ENCODE measurements at places on chromosomes 11 and 22.

DNA sequence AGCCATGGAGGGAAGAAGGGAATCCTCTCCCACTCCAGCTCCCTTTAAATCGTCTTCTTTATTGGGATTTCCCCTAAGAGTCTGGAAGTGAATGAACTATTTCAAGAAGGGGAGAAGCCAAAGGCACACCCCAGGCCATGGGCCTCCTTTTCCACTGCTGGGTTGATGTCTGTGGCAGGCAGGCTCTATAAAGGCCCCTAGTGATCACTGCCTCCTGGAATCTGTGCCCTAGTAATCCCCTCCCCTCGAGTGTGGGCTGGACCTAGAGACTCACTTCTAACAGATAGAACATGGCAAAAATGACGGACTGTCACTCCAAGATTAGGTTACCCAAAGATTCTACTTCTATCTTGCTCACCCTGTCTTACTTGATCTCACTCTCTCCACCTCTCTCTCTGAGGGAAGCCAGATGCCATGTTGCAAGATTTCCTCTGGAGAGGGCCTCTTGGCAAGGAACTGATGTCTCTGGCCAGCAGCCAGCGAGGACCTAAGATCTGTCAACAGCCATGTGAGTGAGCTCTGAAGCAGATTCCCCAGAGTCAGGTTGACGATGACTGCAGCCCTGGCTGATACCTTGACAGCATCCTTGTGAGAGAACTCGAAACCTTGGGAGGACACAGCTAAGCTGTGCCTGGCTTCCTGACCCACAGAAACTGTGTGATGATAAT is 444.8 kb downstream of the SOX6 start:
- peak; percentile 25 for DNase-seq

DNA sequence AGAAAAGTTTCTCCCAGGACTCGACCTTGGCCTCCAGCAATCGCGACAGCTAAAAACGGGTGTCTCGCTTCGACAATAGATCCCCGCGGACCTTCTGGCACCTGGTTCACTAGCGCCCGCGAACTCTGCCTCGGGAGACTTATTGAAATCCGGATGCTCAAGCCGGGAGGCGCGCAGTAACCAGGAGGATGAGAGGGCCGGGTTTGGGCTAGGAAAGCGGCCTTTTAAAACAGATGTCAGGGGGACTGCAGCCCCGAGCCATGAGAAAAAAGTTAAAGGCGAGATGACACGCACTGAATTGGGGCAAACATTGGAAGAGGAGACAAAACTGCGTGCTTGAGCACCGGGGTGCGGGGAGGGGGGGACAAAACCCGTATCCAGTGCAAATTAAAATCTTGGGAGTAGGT is 637 bp upstream of the ZBTB16 start:
- no peak for DNase-seq

DNA sequence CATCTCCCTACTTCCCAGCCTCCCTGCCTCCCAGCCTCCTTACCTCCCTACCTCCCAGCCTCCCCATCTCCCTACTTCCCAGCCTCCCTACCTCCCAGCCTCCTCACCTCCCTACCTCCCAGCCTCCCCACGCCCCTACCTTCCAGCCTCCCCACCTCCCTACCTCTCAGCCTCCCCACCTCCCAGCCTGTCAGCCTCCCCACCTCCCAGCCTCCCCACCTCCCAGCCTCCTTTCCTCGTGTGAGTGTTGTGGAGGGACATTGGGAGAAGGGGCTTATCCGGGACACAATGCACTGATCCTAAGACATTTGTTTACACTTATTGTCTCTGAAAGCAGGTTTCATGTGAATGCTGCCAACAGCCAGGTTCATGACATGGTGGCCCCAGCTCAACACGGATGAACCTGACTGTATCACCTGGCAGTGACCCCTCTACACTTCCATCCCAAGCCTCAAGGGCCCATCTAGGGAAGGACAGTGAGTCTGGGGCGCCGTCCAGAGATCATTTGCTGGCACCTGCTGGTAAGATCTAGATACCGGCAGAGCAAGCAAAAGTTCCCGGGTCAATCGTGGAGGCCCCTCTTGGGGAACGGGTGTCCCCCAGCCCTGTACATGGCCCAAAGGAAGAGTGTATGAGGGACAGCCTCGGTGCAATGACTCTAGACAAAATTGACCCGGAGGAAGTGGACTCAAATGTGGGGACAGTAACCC is 34.5 kb upstream of the TH start:
- no peak for DNase-seq

DNA sequence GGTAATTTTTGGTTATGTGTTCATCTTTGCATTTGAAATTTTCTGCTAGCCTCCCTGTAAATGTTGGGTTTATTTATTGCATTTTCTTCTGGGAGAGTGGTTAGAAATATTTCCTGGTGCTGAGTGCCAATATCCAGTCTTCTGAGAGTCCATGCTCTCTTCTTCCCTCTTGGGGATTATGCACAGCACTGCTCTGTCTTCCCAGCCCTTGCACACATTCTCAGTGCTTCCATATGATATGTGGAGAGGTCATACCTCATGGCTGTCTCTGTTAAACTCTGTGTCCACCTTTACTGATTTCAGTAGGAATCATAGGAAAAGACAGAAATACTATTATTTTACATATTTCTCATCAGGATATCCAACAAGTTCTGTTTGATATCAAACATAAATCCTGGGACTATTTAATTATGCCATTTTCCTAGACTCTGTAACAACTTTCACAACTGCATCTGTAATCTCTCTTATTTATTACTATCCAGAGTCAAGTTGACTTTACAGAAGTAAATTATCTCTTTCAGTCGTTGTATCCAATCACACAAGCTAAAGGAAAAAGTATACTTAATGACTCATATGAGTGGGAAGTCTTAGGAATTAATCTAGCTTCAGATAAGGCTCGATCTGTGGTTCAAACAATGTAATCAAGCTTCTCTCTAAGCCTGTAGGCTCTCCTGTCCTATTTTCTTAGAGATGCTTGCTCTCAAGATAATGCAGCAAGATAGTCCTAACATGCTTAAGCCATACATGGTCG is 2.7 kb upstream of the NXPE1 start:
- no peak for DNase-seq

GRCh38 chr11:128424851-128425285 is 162.5 kb downstream of the ETS1 start:
- no peak for DNase-seq

GRCh38 chr22:20298803-20299745 is 20.8 kb downstream of the DGCR6L start:
- DNase-seq: peak; percentile 49

All from NCI-H2029 treated with DMSO at 0.1 percent for 48 hours (cell line).